NK-92 treated with Interleukin-12 subunit alpha and Interleukin-12 subunit beta, amount 100 ng/mL, for 24 hours (cell line): ENCODE measurements at places on chromosomes 4 and X.
A peak's percentile ranks its signal among the peaks of the same experiment; 100 is the strongest.

DNA sequence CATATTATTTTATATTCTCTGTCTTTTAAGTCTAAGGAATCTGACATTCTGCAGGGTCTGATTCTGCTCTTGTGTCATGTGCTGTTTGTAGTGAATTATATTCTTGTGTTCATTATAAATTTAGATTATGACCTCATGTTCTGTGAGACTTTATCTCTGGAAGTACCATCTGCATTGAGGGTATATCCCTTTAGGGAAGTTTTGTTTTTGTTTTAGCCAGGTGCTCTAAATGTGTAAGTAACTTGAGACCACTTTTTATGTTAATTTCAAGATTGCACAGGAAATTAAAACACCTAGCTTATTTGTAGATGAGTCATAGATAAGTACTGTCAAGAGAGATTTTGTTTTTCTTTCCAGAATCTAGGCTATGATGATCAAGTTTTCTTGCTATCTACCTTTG lies 35.0 kb upstream of the DKK2 start:
- no peak for DNase-seq

GRCh38 chr4:8451440-8452182 lies 11.0 kb downstream of the TRMT44 start:
- DNase-seq, result no peak

DNA sequence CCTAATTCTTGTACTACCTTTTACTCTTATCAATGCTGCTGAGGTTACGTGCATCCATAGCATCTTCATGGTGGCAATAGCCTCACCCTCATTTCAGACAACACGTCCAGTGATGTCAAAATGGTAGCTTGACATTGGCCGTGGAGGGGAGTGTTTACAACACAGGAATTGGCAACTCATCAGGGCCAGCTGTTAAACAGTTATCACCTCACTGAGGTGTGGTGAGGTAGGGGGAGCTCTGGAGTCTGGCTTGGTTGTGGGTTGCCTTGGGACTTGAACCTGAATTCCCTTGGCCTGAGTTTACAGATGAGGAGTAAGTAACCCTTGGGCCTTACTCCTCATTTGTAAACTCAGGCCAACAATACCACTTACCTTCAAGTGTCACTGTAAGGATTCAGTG lies 10.4 kb downstream of the SASH3 start:
- no peak for DNase-seq

GRCh38 chr4:38411981-38412536 lies 251.9 kb upstream of the KLF3 start:
- DNase-seq, result no peak

DNA sequence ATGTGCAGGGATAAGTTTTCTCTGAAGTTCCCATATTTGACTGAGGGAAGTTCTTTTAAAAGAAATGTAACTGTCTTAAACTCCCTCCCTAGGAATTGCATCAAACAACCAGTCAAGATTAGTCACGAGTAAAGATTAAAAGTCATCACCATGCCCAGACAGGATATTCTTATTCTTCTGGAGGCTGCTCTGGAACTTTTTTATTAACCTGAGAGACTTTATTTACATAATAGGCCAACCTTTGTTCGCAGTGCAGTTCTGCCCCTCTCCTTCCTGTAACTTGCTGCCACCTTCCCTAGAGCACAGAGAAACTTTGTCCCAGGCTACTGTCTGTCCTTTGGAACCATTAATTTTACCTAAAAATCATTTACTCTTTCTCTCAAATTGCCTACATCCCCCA lies 9.8 kb upstream of the HERC3 start:
- no peak for DNase-seq

DNA sequence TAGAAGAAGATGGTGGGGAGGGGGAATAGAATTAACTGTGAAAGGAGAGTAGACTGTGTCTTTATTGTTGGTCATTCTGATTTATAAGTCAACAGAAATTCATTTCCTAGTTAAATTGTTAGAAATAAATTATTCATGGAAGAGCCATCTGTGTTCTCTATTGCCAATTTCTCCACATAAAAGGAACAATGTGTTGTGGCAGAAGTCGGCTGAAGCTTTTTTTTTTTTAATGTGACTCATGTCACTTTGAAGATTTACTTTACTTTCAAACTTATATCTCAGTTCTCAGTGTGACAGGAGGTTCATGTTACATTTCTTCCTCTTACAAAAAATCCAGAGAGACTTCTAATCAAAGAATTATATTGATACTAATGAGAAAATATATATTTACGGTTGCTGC lies 60.5 kb downstream of the CPE start:
- no peak for DNase-seq

DNA sequence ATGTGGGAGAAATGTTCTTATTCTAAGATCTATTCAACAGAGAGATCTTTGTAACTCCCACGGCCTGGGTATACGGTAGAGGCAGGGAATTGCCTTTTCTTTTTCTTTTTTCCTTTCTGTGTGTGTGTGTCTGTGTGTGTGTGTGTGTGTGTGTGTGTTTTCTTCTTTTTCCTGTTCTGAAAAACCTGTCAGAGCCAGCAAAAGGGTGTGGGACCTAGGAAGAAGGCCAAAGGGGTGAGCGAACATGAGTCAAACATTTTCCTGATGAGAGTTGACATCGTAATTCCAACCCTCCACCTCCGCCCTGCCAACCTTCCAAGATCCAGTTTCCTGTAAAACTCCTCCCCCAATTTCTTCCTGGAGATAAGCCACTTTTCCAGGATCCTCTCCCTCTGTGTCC lies 2.8 kb upstream of the CHIC2 start:
- DNase-seq, result no peak

DNA sequence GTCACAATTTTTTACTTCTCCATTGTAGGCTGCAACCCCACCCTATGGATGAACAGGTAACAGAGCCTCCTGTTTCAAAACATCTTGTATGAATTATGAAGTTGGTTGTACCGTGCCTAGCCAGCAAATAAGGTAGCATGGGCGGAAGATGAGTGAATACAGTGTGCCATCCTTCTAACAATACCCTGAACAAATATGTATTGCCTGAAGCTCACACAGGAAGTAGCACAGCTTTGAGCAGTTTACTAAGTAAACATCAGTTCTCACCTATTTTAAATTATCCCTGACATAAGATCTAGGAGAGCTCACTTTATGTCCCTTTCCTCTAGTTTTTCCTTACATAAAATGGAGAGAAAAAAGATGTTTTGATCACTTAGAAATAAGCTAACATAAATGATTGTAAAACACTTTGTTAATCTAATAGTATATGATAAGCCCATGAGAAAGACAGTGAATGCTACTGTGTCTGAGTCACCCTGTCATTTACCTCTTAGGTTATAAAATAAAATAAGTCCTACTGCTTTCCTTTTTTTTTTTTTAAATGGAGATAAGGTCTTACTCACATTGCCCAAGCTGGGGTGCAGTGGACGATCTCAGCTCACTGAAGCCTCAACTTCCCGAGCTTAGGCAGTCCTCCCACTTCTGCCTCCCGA lies 36.6 kb downstream of the GRSF1 start:
- no peak for DNase-seq

GRCh38 chr4:38313999-38314561 lies 349.9 kb upstream of the KLF3 start:
- no peak for DNase-seq

GRCh38 chrX:9164533-9165426 lies 130.9 kb upstream of the FAM9B start:
- DNase-seq, result no peak

GRCh38 chr4:24921491-24921890 lies 8.6 kb upstream of the CCDC149 start:
- DNase-seq, result no peak

DNA sequence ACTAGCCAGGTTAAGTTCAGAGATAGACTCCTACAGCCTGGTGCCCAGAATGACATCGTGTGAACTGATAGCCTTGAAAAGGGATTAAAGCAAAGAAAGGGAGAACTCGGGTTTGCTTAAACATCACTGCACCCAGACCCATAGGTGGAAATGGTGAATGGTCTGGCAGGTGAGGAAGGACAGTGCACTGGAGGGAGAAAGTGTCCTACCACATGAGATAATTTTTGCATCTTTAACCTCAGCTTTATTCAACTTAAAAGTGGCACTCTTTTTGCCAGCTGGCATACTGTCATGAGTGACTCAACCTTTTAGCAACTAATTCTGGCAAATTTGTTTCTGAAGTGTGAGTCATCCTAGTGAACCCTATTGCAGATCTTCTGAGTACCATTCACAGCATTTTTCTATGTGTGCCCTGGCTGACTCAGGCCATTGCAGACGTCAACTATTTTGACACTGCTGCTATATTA lies 53.0 kb upstream of the DAPP1 start:
- DNase-seq, result no peak

DNA sequence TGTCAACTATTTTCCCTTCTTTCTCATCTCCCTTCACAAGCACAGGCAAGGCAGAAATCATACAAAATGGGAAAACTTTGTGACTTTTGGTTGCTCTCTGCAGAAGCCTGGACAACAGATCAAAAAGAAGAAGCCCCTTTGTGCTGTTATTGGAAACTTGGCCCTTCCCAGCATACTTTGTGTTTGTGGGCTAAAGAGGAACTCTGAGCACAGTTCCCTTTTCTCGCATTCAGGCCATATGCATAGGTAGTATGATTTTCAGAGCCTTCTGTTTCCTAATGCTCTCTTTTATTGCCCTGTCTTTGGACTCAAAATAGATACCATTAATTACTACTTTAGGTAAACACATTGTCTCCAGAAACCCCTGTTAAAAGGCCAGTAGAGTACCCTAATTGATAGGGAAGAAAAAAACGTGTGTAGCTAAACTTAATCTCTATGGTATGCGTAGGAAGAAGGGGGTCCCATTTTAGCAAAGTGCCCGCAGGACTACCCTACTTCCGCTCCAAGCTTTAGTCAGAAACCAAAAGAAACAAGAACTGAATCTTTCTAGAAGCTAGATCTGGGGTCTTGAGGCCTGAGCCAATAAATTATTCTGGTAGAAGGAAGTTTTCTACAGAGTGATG lies 26.6 kb downstream of the VSIG4 start:
- no peak for DNase-seq

DNA sequence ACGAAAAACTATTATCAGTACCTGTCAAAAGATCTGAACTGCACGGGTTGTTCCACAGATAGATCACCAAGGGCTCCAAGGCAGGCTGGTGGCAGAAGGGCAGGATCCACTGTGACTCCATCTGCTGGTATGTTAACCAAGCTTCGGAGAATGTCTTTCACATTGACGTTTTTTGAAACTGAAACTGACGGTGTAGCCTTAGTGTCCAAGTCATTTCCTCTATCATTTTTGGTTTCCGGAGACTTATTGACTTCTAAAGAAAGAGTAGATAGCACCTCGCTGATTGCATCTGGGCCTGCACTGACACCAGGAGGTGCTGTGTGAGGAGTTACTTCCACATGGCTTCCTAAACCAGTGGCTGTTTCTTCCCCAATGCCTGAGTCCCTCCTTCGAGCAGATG lies 186.9 kb downstream of the LRBA start:
- no peak for DNase-seq

GRCh38 chrX:103356858-103357257 lies 552 bp downstream of the TCEAL9 start:
- DNase-seq, result no peak

DNA sequence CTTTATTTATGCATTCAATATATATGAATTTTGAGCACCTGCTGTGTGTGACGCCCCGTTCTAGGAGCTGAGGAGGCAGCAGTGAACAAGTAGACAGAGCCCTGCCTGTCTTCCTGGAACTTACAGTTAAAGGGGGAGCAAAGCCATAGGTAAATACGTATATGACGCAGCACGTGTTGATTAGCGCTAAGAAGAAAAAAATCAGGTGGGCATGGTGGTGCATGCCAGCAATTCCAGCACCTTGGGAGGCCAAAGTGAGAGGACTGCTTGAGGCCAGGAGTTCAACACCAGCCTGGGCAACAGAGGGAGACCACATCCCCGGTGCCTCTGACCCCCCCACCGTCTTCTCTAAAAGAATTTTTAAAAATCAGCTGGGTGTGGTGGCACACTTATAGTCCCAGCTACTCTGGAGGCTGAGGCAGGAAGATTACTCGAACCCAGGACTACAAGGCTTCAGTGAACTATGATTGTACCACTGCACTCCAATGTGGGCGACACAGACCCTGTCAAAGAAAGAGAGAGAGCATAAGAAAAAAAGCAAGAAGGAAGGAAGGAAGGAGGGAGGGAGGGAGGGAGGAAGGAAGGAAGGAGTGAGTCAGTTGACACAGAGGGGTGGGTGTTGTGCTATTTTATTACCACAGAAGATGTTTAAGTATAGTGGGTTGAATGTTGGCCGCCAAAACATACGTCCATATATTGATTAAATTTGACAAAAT lies 5.4 kb upstream of the KIAA0232 start:
- no peak for DNase-seq

DNA sequence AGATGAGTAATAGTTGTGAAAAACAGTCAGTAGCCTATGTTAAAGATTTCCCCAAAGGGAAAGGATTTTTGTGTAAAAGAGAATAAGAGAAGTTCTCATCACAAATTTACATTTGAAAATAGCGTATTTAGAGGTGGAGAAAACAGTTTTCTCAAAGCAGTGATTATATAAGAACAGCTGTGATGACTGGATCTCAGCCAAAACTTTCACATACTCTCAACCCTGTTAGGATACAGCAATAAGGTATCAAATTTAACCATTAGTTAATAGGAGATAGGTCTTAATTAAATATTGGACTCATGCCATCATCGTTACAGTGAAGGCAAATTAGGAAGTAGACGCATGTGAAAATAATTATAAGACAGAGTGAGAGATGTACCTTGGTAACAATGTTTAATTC lies 622.7 kb downstream of the PCDH18 start:
- DNase-seq, result no peak

DNA sequence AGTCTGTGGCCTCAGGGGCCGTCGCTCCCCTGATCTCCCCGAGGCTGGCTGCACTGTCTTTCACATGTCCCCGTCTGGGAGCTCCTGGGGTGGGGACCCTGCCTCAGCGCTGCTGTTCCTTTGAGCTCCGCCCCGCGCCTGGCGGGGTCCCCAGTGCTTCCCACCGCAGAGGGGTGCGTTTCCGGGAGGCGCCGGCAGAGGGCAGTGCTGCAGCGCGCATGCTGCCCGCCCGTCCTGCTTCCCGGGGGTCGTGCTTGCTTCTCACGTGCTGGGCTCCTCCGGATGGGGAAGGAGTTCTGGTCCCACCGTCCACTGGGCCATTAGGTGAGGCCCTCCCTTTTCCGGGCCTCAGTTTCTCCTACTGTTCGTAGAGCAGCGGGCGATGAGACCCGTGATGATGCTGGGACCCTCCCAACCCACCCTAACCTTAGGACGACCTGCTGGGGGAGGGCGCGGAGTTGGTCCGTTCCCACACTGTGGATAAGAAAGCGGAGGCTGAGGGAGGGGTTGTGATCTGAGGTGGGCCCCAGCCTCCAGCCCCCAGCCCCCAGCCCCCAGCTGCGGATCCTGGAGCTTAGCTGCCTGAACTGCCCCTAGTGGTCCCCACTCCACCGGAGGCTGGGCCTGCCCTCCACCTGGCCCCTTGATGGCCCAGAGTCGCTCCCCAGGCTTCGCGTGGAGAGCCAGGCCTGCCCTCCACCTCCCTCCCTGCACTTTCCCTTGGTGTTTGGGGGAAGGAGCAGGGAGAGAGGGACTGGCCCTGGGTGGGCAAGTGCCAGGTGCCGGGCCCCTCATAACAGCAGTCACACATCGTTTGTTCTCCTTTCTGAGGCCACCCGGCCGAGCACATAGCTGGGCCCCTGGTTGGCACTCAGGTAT lies 15.3 kb downstream of the CPZ start:
- peak; percentile 12 for DNase-seq
